ENCODE measurements at places on chromosomes 5 and 9.

GRCh38 chr5:142670804-142671203, 15.1 kb downstream of the FGF1 start:
- DNase-seq = no peak

- no peak for DNase-seq
Measured at GRCh38 chr5:172504701-172505402, 50.5 kb upstream of the SH3PXD2B start.

DNA sequence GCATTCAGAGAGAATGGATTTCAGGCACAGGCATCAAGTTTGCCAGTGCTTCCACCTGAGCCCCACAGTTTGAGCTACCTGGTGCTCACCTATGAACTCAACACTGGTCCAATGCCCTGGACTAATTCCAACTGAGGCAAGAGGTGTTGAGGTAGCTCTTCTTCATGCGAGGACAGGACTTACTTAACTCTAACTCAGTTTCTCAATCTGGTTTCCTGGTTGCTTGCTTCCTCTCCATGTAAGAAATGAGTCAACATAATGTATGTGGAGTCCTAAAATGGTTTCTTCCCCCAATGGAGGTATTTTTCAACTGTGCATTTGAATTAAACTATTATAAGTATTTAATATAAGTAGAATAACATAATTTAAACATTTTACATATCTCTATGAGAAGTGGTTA, 523.6 kb upstream of the DAB2 start:
- DNase-seq = no peak

DNA sequence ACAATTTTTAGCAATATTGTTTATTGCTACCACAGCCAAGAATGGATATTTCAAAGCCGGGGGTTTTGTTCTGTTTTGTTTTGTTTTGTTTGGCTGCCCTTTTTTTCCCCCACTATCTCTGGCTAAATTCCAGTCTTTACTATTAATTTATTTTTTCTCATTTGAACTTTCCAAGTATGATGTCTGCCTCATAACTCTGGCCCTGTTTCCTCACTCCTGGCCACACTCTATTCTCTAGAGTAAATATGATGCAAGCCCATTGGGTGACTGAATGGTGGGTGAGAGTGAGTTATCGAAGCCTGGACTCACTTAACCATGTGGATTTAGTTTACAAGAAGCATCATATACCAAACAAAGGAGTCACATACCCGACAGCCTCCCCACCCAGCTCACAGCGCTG, 41.9 kb downstream of the WDR36 start:
- DNase-seq = peak; percentile 9

DNA sequence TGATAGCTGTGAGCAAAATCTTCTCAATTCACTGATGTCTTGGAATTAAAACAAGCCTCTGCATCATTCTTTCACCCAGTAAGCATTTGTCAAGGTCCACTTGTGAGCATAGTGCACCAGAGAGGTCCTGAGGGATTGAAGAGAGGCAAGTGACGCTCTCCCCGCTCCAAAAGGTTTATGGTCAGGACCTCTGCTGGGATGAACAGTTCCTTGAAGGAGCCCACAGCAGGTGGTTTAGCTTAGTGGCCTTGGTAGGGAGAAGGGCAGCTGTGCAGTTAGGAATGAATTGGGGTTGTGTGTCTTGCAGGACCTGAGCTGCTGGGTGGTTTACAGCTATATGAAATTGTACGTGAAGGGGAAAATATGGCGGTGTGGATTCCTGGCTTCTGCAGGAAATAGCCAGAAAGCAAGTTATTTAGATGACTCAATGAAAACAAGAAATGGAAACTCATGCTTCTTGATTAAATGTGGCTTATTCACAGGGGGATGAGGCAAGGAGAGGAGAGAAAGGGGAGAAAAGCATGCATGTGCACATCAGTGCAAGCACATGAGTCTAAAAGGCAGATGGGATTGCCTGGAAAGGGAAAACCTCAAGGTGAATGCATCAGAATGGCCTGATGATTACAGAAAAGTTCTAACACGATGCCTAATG, 42.0 kb downstream of the SUB1 start:
- no peak for DNase-seq

GRCh38 chr9:96484521-96484931, 34.6 kb downstream of the HABP4 start:
- DNase-seq = no peak

GRCh38 chr5:53892224-53892623, 331.8 kb downstream of the NDUFS4 start:
- DNase-seq = no peak

GRCh38 chr9:105141976-105142250, 102.5 kb upstream of the SLC44A1 start:
- no peak for DNase-seq

DNA sequence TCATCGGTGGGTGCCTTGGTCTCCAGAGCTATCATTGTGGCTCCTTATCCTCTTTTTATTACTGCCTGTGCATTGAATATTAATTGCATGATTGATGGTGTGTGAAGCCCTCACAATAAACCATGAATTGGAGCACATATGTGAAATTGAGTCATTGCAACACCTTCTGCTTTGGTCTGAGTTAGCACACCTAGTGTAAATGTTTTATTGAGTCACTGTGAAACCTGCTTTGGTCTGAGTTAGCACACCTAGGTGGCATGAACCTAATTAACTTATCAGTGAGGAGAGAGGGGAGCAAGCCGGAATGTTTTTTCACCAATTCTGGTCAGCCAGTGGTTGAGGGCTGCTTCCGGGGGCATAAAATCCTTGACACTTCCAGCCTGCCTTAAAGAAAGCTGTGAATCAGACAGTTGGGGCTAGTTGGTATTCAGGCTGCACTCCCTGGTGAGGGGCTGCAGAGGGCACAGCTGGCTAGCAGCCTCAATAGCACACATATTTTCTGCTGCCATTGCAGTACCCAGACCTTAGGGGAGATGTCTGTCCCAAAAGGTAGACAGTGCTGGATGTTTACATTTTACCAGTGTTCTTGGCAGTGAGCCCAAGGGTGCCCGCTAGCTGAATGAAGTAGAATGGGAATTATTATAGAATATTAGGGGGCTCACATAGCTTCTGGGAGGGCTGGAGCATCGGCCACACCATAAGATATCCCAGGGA, 76.5 kb upstream of the GOLM1 start:
- no peak for DNase-seq

DNA sequence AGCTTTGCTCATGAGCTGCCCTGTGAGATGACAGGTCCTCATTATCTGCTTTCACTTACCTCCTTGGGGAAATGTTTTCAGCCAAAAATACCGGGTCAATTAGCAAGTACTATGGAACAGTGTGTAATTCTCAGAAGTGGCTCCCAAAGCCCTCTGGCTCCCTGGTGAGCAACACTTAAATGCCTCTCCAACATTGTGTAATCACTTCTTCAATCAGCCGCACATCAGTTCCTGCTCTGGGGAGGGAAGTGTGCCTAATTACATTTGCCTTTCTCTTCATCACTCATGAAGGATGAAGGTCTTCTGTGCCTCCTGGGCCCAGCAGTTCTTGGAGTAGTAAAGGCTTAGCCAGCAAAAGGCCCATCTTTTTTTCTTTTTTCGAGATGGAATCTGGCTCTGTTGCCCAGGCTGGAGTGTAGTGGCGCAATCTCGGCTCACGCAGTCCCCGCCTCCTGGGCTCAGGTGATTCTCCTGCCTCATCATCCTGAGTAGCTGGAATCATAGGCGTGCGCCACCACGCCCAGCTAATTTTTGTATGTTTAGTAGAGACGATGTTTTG, 23.1 kb downstream of the NIM1K start:
- no peak for DNase-seq

- no peak for DNase-seq
Measured at GRCh38 chr5:7930011-7930410, 61.1 kb downstream of the MTRR start.

DNA sequence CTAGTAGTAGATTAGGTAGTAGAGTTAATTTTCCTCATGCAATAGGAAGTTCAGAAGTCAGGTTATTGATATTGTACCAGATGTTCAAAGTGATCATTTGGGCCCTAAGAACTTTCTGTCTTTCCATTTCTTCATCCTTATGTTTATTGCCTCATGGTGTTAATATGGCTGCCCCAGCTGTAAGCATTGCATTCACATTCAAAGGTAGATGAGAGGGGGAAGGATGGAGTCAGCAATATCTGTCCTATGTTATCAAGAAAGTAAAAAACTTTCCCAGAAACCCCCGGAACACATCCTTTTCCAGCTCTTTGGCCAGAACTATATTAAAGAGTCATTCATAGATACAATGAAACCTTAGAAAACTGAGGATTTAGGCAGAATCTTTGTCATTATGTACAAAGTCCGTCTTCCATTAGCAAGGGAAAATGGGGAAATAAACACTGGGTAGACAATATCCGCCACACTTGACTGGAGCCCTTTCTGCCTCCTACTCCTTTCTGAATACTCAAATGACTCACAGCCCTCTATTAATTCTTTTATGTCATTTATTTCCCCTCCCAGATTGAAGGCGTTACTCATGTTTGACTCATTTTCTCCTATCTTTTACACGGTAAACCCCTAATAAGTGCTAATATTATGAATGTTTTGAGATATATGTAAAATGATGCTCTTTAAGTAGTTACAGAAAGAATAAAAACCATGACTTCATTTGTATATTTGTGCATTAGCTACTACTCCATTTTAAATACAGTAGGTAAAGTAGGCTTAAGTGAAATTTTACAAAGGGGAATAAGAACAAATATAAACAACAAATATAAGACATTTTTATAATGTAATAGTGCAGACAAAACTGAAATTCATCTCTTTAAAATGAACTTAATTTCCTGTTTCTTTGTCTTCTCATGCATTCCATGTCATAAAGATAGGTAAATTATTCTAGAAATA, 127.6 kb downstream of the SLF1 start:
- no peak for DNase-seq

DNA sequence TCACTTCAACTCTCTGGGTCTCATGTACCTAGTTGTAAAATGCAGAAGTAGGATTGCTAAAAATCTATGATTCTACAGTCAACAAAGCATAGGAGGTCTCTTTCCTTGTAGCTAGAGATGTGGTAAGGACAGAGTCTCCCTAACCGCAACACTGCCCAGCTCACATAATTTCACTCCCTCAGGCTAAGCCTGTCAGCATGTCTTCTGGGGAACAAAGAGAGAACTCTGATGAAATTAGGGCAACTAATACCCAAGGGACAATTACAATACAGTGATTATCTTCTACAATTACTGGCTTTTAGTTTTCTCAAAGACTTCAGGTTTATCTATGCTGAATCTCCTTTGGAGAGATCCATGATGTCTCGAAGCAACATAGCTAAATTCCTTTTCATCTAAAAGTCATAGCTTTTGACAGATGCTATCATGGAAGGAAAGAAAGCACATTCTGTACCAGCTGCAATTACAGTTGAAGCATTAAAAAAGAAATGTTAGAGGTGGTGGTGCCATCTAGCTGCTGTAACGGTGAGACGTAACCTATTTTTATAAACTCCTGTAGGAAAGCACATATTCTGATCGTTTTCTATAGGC, 141.1 kb upstream of the TARS1 start:
- DNase-seq = no peak

DNA sequence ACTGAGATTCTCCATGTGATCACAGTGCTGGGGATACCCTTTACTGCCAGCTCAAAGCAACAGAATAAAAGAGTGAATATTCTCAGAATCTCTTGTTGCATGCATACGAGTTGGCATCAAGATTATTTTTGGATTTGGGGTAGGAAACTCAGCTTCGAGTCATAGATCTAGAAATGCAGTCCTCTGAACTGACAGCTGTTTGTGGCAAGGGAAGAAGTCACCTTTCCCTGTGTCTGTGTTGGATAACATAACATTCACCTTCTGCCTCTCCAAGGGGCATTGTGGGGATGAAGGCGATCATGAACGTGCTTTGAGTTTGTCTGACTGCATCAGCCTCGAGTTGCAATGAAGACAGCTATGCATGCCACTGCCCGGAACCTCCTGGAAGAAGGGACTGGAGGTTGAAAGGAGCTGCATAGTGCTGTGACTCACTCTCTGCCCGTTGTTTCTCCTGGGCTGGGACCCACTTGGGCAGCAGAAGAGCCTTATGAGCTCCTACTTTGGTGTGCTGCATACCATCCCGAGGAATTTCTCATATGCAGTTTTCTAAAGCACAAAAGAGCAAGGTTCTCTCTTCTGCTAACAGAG, 231.7 kb downstream of the ARHGAP26 start:
- DNase-seq = no peak

- DNase-seq = no peak
Measured at GRCh38 chr5:37926732-37927131, 86.9 kb upstream of the GDNF start.

- no peak for DNase-seq
Measured at GRCh38 chr9:123414936-123415930, 59.2 kb downstream of the CRB2 start.

DNA sequence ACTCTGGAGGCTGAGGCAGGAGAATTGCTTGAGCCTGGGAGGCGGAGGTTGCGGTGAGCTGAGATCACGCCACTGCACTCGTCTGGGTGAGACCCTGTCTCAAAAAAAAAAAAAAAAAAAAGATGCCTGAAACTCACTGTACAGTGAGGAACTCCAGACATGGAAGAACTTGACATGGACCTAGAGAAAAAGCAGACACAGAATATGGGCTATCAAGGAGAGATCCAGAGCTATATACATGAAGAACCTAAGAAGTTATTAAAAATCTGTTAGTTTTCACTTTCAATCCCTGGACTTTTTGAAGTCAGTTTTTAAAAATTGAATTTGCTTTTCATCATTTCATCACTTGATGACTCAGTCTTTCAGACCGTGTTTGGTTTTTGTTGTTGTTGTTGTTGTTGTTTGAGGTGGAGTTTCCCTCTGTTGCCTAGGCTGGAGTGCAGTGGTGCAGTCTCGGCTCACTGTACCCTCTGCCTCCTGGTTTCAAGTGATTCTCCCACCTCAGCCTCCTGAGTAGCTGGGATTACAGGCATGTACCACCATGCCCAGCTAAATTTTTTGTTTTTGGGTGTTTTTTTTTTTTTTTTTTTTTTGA, 20.3 kb downstream of the PAIP2 start:
- no peak for DNase-seq

DNA sequence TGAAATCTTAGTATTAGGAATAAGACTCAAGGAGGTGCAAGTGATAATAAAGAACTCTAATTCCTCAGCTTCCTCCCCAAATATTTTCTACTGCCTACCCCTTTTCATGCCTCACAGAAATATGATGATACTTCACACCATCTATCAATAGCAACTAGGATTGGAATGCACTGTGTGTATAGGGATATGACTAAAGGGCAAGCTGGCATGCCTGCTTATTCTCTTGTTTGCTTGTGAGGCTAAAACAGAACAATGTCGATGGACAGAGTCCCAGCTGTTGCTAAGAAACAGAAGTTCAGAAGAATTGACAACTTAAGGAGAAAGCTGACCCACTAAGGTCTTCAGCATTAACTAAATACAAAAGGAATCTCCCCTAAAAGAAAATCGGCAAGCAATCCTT, 9.7 kb upstream of the CHD1 start:
- DNase-seq = no peak

- no peak for DNase-seq
Measured at GRCh38 chr9:35826071-35826701, 2.3 kb downstream of the FAM221B start.

GRCh38 chr9:83384214-83384613, 154.0 kb downstream of the FRMD3 start:
- no peak for DNase-seq

- no peak for DNase-seq
Measured at GRCh38 chr9:87002517-87002916, 55.2 kb upstream of the GAS1 start.

GRCh38 chr5:32836176-32836575, 125.1 kb downstream of the NPR3 start:
- DNase-seq = no peak

Measured in right renal pelvis (tissue), 4 donors.